ENCODE measurements at places on chromosomes 16 and 17. TPM values are rescaled to one million over a fixed set of nuclear protein-coding genes. Genes with fewer than 3 reads are reported as not detected.

The ZNF200 gene
- 14.6 TPM for total RNA-seq

The NPIPB9 gene
- not detected for total RNA-seq

The VWA3A gene
- total RNA-seq = not detected

The MYH2 gene
- total RNA-seq = not detected

The TMEM114 gene
- total RNA-seq = not detected

The KRT36 gene
- total RNA-seq = not detected

The PRSS27 gene
- total RNA-seq = not detected

The FAM83G gene
- total RNA-seq = 11.2 TPM

The SLC5A10 gene
- total RNA-seq = not detected

The HS3ST3B1 gene
- total RNA-seq = 14.6 TPM

The ABCC6 gene
- 0.53 TPM for total RNA-seq

The IRX6 gene
- total RNA-seq = 1.5 TPM

The CXCL16 gene
- 12.5 TPM for total RNA-seq

The KRT25 gene
- total RNA-seq = not detected

The CUEDC1 gene
- 76.1 TPM for total RNA-seq

The ABCA3 gene
- total RNA-seq = 25.9 TPM

The ACADVL gene
- 1,048 TPM for total RNA-seq

The TMIGD1 gene
- not detected for total RNA-seq

The TNFRSF13B gene
- not detected for total RNA-seq

The MYL11 gene
- total RNA-seq = not detected

The TSEN54 gene
- 92.7 TPM for total RNA-seq

The CASKIN2 gene
- 112 TPM for total RNA-seq

The CA4 gene
- total RNA-seq = 35.3 TPM

The ASGR1 gene
- total RNA-seq = 3.9 TPM

The PLXDC1 gene
- total RNA-seq = 23.8 TPM

The SOST gene
- 15.1 TPM for total RNA-seq

The HS3ST6 gene
- total RNA-seq = not detected

The DGKE gene
- 85.0 TPM for total RNA-seq

The AMFR gene
- 112 TPM for total RNA-seq

The MMP15 gene
- total RNA-seq = 14.9 TPM

Data from ascending aorta (tissue), 2 donors.